Activated CD8-positive, alpha-beta memory T cell treated with anti-CD3 and anti-CD28 coated beads for 4 hours (primary cell): ENCODE measurements at places on chromosomes 6 and 20.

GRCh38 chr20:16360668-16361067 lies 212.6 kb downstream of the KIF16B start:
- DNase-seq, result no peak

DNA sequence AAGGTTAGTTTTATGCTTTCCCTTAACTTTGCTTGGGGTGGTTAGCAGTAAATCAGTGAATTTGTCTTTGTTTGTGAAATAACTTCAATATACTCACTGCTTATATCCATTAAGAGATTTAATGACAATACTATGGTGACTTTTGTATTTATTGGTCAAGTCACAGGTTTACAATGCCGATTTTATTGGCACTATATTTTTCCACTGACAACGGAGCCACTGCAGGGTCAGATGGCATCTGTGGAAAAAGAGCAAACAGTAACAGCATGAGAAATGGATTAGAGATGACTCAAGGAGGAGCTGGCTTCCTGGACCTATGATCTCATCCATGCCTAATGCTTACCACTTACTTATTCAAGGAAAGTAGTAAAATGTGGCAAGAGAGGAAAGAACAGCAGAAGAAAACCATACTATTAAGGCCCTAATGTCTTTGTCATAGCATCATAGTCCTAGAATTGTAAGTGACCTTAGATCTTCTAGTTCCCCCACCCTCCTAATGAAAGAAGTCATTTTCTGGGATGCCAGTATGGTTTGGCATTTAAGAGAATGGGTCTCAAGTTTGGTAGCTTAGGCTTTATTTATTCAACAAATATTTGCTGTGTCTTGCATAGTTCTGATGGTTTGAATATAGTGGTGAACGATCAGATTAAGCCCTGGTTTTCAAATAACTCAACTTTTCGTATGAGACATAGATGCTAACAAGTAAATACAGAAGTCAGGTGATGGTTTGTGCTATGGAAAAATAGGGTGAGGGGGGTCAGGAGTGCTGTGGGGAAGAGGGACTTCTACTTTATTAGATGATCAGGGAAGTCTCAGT lies 18.5 kb downstream of the RNF144B start:
- DNase-seq, result no peak

DNA sequence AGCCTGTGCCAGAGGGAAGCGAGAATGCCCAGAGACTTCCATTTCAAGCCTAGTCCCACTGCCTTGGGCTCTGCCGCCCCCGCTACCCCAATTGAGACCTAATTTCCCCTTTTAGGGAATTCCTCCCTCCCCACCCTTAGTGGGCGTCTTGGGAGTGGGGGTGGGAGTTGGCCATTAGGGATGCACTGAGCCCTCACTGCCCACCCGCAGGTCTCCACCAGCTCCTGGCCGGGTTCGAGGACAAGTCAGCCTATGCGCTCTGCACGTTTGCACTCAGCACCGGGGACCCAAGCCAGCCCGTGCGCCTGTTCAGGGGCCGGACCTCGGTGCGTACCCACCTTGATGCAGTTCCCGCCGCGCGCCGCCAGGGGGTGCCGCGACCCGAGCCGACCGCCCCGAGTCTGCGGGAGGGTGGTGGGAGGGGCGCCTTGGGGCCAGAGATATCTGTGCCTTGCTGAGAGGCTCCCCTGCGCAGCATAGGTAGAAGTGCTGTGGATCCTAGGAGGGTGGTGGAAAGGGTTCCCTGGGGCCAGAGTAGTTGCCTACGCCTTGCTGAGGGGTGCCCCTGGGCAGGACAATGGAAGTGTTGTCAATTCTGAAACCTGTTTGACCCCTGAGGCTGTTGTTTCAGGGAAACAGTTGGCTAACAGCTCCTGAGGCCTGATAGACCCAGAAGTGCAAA lies 9.2 kb downstream of the ITPA start:
- peak; percentile 38 for DNase-seq

- DNase-seq, result no peak
Measured at GRCh38 chr6:112389361-112389760, 42.2 kb downstream of the RFPL4B start.

DNA sequence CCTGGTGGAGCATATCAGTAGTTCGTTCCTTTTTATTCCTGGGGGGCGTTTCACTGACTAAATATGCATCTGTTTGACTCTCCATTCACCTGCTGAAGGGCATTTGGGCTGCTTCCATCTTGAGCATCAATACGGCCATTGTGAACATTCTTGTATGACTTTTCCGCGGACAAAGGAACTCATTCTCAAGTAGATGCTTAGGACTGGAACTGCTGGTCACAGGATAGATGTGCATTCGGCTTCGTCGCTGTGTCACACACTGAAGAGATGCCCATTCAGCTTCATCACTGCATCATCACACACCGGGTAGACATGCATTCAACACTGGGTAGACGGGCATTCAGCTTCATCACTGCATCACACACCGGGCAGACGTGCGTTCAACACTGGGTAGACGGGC lies 95.3 kb downstream of the TAF4 start:
- no peak for DNase-seq

DNA sequence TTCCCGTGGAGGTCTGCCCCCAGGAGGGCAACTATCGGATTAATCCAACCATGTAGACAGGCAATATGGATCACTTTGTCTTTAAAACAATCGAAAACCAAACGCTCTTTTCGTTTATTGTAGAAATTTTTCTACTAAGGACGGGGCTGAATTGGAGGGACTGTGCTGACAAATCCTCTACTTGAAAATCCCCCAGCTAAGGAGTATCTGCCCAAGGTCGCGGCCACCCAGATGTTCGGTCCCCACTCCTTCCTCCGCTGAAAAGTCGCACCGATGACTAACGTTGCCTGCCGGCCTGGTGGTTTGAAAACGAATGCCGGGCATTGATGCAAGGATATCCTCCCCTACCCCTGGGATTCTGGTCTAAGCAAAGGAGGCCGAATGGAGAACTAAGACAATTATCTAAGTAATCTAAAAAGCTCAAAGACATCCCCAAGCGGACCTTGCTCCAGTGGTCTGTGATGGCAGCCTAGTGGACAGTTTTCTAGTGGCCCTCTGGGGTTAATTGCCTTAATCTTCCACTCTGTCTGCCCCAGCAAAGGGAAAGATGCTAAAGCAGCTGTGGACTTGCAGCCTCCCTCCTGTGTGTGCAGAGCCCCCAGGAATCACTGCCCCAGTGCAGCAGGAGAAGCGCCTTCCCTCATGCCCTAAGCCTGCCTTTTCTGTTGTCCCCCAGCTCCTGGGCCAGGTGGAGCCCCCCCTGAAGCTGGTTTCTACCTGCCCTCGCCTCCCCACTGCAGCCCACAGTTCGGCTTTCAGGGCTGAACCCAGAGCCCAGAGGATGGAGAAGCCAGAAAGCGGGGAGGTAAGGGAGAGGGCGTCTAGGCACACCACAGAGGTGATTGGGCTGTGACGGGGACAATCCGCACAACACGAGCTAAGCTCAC lies 3.6 kb upstream of the FOXC1 start:
- no peak for DNase-seq

GRCh38 chr6:123925350-123925749 lies 121.7 kb downstream of the NKAIN2 start:
- DNase-seq, result no peak

- DNase-seq, result no peak
Measured at GRCh38 chr20:41178495-41178894, 41.2 kb downstream of the PLCG1 start.

- no peak for DNase-seq
Measured at GRCh38 chr20:38812709-38813573, 7.4 kb downstream of the PPP1R16B start.

GRCh38 chr20:19807946-19808330 lies 49.9 kb downstream of the RIN2 start:
- DNase-seq, result no peak

DNA sequence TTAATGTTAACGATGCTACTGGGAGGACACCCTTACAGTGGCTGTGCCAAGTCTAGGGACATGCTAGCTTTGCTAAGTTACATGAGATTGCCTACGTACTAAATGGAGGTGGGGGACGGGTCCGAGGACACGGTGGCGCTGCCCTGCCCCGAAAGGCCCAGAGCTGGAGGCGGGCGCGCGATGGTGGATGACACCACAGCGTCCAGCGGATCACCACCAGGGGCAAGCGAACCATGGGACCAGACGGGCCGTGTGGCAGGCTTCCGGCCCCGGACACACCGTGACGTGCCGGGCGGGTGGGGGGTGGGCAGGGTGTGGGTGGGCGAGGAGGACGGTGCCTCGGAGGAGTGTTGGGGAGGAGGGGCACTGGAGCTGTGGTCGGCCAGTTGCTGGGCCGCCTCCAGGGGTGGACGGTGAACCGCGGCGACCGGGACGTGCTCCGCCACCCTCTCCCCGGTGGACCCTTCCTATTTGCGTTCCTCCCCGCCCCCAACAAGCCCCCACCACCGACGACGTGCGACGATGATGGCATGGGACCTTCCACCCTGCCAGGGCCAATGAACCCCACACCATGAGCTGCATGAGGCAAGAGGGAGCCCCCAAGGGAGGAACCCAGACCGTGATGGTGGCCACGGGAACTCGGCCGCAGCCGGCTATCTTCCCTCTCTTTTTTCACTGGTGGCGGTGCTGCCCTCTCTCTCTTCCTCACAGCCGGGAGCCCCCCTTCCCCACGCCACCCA lies 773.3 kb upstream of the DEFB115 start:
- DNase-seq, result no peak

GRCh38 chr6:140441256-140441655 lies 1066.8 kb upstream of the CITED2 start:
- DNase-seq, result no peak

DNA sequence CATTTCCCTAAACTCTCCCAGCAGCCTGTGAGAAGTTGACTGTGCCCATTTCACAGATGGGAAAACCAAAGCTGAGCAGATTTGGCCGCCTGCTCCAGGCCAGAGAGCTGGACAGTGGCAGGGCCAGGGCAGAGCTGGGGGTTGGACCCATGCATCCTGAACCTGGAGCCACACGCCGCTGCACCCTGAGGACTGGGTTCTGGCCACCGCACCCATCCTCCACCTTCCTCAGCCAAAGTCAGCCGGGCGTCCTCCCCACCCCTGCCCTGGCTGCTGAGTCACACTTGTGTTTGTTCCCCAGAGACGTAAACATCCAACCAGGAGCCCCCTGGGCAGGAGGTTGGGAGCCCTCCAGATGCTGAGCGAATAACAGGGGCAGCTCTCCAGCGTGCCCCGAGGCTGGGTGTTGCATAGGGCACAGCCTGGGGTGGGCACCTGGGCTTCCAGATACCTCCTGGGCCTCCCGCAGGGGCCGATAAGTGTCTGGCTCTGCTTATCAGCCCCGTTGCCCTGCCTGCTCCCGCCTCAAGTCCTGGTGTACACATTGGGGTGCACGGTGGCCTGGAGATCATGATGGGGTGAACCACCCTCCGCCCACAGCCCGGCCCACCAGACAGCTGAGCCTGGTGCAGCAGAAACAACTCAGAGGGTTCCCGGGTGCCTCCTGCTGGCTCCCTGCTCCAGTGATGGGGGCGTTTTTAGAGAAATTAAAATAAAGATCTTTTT lies 23.8 kb downstream of the RBM38 start:
- no peak for DNase-seq

GRCh38 chr6:154093231-154094044 lies 54.4 kb downstream of the OPRM1 start:
- no peak for DNase-seq

DNA sequence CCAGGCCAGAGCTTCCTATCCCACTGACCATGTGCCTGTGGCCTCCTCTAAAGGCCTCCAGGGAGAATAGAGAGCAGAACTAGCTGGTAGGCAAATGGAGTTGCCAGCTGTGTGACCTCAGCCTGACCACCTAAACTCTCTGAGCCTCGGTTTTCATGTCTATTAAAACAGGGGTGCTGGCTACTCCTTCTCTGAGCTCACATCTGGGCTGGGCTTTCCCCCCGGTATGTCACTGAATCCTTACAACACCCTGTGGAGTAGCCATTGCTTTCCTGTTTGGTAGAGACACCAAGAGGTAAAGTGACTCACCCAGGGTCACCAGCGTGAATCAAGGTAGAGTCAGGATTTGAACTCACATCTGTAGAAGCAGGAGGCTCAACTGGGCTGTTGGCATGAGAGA lies 132.1 kb downstream of the JPH2 start:
- no peak for DNase-seq

DNA sequence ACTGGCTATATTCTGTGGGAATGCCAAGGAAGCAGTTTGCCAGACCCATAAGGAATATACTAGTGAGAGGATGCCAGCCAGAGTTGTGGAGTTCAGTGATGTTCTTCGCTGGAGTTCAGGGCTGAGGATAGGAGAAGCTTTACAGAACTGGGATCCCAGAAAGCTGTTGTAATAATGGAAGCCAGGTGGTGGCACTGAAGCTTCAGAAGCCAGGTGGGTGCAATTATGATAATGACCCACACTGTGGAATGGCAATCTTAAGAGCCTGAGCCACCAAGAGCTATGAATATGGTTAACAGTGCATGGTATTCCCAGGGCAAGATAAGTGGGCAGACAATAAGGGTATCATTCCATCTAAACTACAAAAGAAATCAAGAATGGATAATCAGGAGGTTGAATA lies 25.1 kb upstream of the ENPP1 start:
- DNase-seq, result no peak

GRCh38 chr6:25583099-25583498 lies 68.9 kb upstream of the SCGN start:
- DNase-seq, result no peak
